Fibroblast of lung (primary cell): ENCODE measurements at places on chromosomes 7 and 10. TPM values are rescaled to one million over a fixed set of nuclear protein-coding genes. Genes with fewer than 3 reads are reported as not detected.

Gene DYDC2
- total RNA-seq = not detected in 2 replicates

Gene BTBD16
- total RNA-seq = not detected in 2 replicates

Gene SPDYE16
- total RNA-seq = 0.17 and 0.51 TPM in 2 replicates

Gene LMOD2
- not detected in 2 replicates for total RNA-seq

Gene PDK4
- total RNA-seq = 2.8 and 3.1 TPM in 2 replicates
